ENCODE measurements at places on chromosomes 1 and 21.

- no peak for DNase-seq
Measured at GRCh38 chr1:155117610-155118009, 10.1 kb upstream of the EFNA1 start.

GRCh38 chr1:156549831-156550230 is 22.5 kb downstream of the IQGAP3 start:
- DNase-seq = no peak

DNA sequence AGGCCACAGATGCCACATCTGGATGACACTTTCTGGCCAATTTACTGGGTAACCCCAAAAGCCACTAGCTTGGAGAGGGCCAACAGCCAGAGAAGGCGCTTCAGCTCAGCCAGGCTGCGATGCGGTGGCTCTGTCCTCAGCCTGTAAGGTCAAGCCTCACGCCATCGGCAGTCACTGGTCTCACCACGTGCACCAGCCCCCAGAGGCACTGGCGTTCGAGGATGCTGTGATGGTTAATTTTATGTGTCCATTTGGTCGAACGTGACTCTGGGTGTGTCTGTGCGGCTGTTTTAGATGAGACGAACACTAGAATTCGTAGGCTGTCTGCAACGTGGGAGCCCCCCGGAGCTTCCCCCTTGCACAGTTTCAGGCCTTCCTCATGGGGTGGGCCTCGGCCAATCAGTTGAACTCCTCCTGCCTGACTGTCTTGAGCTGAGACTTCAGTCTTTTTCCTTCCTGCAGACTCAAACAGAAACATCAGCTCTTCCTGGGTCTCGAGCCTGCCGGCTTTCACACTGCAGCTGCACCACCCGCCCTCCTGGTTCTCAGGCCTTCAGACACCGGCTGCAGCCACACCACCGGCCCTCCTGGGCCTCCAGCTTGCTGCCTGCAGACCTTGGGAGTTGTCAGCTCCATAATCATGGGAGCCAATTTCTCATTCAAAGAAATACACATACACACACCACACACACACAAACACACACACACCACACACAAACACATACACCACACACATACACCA is 41.6 kb upstream of the SLC45A1 start:
- DNase-seq = no peak

DNA sequence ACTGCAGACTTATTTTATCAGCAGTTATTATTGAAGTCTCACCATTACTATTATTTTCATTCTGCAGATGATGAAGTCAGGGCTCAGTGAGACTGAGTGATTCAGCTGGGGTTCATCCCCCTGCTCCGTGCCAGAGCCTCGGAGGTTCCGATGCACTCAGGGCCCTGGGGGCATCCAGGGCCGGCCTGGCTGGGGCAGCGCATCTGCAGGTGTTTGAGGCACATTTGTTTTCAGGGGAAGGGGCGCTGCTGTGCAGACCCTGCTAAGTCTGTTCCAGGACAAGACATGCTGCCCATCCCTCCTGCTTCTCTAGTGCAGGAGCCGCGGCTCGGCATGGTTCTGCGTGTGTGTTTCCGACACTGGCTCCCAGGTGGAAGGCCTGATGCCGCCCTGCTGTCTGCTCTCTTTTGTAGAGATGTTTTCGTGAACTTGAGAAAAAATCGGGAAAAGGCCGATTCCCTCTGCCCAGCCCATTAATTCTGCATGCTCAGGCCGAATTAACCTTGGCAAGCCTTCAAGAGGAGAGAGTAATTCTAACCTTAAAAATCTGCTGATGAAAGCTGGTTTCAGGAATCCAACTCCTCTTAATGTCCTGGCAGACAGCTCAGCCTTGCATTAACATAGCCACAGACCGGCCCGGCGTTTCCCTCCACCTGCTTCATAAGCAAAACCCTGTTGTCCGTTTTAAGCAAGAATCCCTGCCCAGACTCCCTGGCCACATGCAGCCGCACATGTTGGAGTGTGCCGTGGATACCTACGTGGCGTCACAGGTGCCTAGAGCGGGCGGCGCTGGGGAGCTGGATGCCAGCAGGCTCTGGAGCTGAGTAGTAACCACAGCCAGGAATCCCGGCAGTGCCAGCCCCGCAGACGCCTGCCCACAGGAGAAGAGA is 316.0 kb upstream of the VAMP3 start:
- DNase-seq = no peak

DNA sequence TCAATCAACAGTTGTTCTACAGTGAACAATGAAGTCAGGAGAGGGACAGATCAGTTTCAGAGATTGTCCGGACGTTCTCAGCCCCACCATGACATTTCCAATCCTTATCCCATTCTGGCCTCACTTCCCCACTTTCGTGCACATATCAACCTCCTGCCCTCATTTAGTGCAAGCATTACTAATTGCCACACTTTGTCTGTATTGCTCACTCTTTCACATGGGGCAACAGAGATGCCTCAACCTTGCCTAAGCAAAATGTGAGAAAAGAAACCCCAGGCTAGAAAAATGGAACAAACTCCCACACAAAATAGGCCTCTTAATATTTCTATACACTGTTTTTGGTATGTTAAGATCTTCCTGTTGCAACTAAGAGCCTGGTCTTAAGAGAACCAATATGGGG is 8.9 kb upstream of the RGS1 start:
- DNase-seq = no peak

- no peak for DNase-seq
Measured at GRCh38 chr1:7656557-7657215, 114.4 kb upstream of the VAMP3 start.

DNA sequence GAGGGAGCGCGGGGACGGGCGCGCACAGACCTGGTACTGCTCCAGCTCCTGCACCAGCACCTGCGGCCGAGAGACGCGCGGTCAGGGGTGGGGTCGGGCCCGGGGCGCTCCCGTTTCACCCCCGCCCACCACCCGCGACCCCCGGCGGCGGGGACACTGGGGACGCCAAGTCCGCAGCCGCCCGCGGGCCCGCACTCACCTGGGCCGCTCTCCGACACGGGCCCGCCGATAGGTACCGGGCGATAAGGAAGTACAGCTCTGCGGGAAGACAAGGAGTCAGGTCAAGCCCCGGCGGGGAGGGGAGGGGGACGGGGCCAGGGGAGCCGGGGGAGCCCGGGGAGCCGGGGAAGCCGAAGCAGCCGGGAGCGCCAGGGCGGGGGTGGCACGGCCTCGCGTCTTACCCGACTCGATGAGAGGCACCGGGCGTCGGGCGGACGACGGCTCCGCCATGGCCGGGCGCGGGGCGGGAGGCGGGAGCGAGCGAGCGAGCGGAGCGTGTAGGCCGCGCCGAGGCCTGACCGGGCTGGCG is 326 bp downstream of the BRWD1 start:
- DNase-seq = no peak

- DNase-seq = no peak
Measured at GRCh38 chr1:236673289-236673919, 12.9 kb upstream of the ACTN2 start.

DNA sequence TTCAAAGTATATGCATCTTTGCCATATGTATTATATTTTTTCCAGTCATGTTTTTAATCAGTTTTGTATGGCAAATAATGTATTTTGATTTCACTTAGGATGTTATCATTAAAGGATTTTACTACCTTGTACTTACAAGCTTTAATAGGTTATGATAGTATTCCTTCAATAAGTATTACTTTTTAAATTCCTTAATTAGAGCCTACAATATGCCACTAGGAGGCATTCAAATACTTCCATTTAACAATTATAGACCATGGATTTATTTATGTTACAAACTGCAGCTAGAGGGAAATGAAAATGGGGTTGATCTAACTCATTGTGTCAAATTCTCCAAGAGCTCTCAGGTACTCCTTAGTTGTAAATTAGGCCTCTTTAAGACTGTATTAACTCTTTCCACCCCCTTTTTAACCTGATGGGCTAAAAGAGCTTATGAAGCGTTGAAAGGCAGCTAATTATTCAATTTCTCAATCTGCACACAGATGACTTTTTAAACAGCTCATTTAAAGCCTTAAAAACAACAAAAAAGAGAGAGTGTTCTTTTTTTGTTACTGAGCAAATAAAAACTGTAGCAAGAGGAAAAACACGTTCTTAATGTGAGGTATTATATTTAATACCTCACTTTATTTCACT is 156.2 kb downstream of the DENND1B start:
- no peak for DNase-seq

DNA sequence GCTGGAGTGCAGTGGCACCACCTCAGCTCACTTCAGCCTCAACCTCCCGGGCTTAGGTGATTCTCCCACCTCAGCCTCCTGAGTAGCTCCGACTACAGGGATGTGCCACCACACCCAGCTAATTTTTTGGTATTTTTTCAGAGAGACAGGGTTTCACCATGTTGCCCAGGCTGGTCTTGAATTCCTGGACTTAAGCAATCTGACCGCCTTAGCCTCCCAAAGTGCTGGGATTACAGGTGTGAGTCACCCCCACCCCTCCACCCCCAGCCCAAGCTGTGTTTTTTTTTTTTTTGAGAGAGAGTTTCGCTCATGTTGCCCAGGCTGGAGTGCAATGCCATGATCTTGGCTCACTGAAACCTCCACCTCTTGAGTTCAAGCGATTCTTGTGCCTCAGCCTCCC is 75.4 kb downstream of the NKAIN1 start:
- no peak for DNase-seq

DNA sequence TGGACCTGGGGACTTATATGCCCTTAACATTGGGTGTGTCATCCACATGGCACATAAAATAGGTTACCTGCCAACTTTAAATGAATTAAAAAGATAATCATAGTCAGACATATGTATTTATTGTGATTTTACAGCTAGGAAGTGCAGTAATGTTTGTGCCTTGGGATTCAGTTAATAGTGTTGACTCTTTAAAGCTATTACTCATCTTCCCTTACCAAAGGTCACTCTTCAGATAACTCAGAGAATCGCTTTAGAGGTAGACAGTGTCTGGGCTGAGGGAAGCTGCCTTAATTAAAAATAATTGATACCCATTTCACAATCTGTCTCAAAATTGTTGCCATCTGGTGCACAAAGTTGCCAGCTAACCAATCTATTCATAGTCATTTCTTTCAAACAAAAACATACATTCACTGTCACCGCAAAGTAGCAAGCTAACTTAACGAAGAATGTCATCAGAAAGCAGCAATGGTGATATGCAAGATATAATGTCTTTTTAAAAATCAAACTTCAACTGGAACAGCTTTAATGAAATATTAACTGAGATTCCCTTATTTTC is 3.0 kb upstream of the KRTAP15-1 start:
- no peak for DNase-seq

DNA sequence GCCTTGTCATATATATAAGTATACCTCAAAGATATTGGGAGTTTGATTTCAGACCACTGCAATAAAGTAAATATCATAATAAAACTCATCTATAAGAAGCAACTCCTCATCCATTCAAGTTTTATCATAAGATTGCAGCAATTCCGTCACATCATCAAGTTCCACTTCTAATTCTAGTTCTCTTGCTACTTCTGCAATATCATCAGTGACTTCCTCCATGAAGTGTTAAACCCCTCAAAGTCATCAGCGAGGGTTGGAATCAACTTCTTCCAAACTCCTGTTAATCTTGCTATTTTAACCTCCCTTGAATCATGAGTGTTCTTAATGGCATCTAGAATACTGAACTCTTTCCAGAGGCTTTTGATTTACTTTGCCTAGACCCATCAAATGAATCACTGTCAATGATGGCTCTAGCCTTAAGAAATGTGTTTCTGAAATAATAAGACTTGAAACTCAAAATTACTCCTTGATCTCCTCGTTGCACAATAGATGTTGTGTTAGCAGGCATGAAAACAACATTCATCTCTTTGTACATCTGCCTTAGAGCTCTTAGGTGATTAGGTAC is 88.3 kb downstream of the RPE65 start:
- no peak for DNase-seq
